Activated naive CD4-positive, alpha-beta T cell treated with anti-CD3 and anti-CD28 coated beads, Interleukin-2, amount 10 ng/mL, durations not matched to agents 7 days and 5 days (primary cell): ENCODE measurements at places on chromosomes 6 and 20.

DNA sequence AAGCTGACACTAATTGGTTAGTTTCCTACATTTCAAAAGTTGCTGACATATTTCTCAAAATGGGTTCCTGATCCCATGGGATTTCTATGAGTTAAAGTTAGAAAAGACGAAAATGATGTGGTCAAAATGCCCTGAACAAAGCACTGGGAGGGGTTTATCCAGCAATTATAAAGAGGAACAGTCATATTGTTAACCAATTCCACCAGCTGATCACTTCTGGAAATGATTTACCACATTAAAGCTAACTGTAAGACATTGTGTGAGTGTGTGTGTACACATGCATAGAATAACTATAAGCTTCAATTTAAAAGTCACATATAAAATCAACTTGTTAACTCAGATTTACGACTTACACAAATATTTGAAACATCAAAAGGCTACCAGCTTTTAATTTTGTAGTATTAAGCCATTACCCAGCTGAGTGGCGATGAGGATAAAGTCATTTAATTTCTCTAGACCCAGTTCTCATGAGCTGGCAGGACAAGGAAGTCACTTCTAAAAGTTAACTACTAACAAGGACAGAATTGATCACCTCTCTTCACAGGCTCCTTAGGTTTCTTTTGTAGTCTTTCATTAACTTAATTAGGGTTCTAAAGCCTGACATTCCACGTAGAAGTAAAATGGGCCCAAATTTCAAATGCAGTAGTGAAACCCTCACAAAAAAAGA lies 40.4 kb downstream of the MAN1A1 start:
- no peak for DNase-seq

GRCh38 chr6:41375598-41376151 lies 40.3 kb downstream of the NCR2 start:
- no peak for DNase-seq

DNA sequence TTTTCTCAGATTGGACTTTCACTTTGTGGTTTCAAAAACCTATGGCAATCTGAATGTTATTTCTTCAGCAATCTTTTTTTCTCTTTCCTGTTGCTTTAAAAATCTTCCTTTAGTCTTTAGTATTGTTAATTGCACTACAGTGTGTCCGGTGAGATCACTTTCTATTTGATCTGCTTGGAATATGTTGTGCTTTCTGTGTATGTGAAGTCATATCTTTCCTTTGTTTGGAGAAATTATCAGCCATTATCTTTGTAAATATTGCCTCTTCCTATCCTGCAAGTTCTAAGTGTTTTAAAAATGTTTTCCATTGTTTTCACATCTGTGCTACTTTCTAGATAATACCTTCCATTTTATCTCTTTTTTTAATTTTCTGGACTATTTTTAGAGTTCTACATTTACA lies 171.4 kb upstream of the PRSS16 start:
- DNase-seq, result no peak

DNA sequence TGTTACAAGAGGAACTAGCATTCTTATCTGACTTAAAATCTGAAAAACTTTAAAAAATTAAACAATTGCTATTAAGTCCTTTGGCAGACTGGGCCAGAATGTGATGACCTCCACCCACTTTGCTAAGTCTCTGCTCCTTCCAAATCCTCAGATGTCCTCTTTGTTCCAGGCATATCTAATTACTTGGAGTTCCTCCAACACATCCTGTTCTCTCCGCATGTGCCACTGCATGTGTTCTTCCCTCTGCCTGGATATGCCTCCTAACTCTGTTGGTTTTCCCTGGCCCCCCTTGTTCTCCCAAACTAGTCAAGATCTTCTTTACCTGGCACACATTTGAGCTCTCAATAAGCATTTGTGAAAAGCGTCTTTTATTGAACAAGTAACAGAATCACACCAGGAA lies 23.1 kb downstream of the ELOVL2 start:
- DNase-seq, result no peak

- DNase-seq, result no peak
Measured at GRCh38 chr6:25180630-25181349, 98.4 kb upstream of the CARMIL1 start.

DNA sequence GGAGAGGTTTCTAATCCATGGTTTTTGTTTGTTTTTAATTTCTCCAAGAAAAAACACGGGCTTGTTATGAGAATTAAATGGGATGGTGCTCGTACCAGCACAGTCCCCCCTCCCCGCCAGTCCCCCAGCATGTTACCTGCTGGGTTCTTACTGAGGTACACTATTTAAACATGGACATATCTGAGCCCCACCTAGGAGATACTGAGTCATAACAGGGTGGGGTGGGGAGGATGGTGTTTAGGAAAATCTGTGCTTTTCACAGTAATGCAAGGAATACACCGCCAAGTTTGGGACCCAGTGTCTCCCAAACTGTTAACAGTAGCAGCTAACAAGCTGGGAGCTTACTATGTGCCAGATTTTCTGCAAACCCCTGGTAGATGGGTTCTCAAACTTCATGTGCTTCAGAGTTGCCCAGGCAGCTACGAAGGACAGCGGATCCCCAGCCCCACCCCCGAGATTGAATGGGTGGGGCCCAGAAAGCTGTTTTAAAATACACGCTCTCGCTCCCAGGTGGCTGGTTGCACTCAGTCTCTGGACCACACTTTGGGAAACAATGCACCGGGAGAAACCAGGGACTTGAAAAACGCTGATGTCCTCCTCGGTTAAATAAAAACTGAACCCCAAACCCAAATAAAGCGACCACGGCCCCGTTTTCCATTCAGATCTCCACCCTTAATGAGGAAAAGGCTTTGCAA lies 995 bp downstream of the ZFP64 start:
- peak; percentile 60 for DNase-seq

- DNase-seq, result no peak
Measured at GRCh38 chr6:33492093-33492492, 37.7 kb downstream of the ZBTB9 start.

GRCh38 chr6:27088068-27088467 lies 159.4 kb upstream of the PRSS16 start:
- no peak for DNase-seq

DNA sequence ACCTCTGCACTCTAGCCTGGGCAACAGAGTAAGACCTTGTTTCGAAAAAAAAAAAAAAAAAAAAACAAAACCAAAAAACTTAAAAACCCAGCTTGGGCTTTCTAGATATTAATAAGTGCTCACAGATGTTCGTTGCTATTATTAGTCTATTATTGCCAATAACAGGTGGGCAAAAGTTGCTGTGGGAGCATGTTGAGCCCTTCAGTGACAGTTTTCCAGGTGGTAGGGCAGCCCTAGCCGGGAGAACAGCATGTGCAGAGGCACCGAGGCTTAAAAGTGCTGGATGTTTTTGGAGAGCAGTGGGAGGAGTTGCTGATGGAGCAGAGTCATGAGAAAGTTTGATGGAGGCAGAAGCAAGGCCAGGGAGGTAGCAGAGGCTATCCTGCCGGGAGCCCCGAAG lies 4.4 kb downstream of the PPP1R16B start:
- no peak for DNase-seq

- peak; percentile 22 for DNase-seq
Measured at GRCh38 chr20:20664795-20665589, 47.5 kb downstream of the RALGAPA2 start.

GRCh38 chr6:127031511-127031910 lies 87.0 kb upstream of the RSPO3 start:
- DNase-seq, result no peak

GRCh38 chr6:149250951-149251350 lies 66.6 kb upstream of the TAB2 start:
- no peak for DNase-seq

DNA sequence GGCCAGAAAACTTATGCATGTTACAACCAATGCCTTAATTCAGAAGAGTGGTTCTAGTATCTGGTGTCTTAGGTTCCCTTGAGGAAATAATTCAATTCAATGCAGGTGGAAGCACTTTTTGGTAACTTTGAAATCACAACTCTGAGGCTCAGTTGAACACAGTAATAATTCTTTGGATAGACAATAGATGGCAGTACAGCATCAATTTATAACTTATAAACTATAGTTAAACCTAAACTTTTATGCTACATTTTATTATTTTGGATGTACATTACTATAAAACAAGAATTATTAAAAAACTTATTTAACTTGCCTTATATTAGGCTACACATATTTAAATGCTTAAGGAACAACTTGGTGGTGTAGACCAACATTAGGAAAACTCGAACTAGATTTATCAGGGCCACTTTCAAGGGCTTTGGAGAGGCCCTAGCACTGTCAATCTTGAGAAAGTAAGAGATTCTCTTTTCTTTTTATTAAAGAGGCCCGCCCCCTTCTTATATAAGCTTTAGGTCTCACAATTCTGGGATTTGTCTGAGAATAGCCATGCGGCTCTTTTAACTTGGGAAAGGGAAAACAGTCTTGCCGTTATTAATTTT lies 85.9 kb downstream of the CRYBG1 start:
- no peak for DNase-seq
